ENCODE measurements at places on chromosomes 2 and 18.

GRCh38 chr18:79571211-79572092 lies 108.2 kb upstream of the CTDP1 start:
- no peak for DNase-seq

- DNase-seq: no peak
These were observed 432.7 kb upstream of the ID2 start for GRCh38 chr2:8249141-8249540.

GRCh38 chr2:84217456-84217855 lies 241.6 kb downstream of the SUCLG1 start:
- DNase-seq: no peak

GRCh38 chr2:178229927-178230326 lies 35.6 kb downstream of the OSBPL6 start:
- no peak for DNase-seq

DNA sequence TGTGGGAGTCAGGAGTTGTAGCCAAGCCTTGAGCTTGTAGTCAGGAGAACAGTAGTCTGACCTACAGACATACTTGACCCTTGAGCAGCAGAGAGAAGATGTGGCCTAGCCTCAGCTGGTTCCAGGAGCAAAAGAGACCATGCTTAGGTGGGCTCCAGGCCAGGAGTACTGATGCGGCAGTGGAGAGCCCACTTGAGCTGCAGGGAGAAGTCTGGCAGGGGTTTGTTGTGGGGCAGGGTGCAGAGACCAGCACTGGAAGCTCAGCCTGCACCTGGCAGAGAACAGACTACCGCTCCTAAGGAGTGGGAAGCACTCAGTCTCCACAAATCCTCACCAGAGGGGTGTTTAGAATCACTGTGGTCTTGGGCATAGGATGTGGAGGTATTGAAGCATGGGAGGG lies 197.9 kb downstream of the TPGS2 start:
- DNase-seq: no peak

GRCh38 chr2:181066333-181066732 lies 85.9 kb downstream of the UBE2E3 start:
- no peak for DNase-seq

GRCh38 chr2:63555931-63556330 lies 32.3 kb downstream of the WDPCP start:
- DNase-seq: no peak

- DNase-seq: no peak
These were observed 174.1 kb upstream of the ZFP36L2 start for GRCh38 chr2:43400508-43400907.

DNA sequence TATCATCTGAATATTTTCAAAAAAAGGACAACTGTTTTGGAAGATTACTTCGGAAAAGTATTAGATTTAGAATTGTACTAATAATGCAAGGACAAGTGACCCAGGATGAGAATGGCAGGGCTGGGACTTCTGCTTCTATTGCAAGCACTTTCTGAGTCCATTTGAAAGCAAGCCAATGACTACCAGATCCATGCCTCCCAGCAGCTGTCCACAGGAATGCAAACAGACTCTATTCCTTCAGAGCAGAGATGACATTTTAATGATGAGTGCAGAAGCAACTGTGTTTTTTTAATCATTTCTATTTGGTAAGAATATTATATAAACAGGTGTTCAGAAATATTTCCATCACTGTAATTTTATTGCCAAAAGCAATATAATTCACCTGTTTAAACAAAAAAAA lies 456.7 kb downstream of the SOX11 start:
- no peak for DNase-seq

DNA sequence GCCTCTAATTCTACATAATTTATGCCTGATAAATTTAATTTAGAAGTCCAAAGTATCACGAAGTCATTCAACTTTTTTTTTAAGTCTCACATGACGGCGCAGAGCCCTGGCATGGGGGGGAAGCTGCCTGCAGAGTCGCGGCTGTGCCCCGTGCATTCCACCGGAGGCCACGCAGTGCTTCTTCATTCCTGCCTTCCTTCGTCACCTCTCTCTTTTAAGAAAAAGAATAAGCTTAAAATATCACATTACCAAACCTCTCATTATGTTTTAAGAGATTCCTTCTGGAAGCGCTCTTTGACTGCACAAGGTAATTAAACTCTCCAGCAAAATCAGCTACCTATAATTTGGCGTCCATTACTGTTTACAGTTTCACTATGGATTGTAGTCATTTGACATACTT lies 20.3 kb upstream of the KIDINS220 start:
- DNase-seq: no peak

GRCh38 chr2:65746931-65747675 lies 314.7 kb upstream of the SPRED2 start:
- DNase-seq: no peak

GRCh38 chr2:71678874-71679273 lies 225.5 kb downstream of the DYSF start:
- DNase-seq: no peak

DNA sequence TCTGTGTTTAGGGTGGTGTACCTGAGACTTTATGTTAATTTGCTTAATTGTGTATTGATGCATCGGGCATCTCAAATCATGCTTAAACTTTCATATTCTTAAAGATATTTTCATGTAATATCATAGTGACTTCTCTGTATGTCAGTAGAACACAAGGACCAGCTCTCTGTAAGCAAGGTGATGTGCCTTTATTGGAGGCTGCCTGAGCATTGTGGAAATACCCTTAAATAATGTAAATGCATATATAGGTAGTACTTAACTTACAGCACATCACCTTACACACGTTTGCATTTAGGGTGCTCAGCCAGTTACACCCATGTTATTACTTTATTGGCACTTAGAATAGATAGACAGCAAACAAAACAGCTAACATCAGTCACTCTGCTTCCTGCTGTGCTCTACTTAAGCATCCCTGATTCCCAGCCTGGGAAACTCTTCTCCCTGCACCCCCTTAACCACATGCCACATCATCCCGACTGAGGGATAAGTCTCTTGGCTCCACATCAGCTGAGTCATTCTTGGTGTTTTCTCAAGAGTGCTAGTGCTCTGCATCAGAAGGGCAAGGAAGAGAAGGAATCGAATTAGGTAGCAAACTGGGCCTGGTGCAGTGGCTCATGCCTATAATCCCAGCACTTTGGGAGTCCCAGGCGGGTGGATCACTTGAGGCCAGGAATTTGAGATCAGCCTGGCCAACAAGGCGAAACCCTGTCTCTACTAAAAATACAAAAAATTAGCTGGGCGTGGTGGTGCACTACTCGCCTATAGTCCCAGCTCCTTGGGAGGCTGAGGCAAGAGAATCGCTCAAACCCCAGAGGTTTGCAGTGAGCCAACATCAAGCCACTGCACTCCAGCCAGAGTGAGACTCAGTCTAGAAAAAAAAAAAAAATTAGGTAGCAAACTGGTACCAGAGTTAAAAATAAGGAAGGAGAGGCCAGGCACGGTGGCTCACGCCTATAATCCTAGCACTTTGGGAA lies 108.7 kb downstream of the MAP3K20 start:
- DNase-seq: no peak

DNA sequence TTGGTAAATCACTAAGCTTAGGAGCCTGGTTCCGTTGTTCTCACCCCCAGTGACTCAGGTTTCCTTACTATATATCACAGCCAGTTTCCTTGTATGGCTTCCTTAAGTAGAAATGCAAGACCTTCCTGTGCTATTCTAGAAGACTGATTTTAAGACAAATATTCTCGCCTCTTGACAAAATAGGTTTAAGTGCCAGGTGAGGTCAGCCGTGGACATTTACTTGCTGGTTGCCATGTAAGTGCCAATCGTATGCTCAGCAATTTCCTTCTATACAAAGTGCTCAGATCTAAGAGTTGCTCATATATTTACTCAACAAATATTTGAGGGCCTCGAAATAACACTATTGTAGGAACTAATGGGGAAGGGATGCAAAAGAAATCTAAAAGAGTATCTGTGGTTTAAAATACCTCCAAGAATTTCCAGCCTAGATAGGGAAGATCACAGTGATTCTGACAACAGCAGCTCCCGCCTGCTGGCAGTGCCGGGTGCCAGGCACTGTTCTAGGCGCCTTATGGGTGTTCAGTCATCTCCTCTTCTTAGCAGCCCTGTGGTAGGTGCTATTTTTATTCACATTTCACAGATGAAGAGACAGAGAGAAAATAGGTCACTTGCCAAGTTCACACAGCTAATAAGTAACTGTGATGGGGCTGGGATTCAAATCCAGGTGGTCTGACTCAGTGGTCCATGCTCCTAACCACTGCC lies 95.3 kb upstream of the B3GNT7 start:
- DNase-seq: peak; percentile 10

DNA sequence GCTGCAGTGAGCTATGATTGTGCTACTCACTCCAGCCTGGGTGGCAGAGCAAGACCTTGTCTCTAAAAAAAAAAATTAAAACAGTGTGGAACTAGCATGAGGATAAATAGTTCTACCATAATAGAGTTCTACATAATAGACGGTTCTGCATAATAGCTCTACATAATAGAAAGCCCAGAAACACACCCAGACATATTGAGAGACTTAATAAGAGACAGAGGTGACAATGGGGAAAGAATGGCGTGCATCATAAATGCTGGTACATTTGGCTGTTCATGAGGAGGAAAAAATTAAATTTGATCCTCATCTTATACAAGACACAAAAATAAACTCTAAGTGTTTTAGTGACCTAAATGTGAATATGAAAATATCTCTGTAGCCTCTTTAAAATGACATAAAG lies 58.5 kb downstream of the PTRHD1 start:
- DNase-seq: no peak

DNA sequence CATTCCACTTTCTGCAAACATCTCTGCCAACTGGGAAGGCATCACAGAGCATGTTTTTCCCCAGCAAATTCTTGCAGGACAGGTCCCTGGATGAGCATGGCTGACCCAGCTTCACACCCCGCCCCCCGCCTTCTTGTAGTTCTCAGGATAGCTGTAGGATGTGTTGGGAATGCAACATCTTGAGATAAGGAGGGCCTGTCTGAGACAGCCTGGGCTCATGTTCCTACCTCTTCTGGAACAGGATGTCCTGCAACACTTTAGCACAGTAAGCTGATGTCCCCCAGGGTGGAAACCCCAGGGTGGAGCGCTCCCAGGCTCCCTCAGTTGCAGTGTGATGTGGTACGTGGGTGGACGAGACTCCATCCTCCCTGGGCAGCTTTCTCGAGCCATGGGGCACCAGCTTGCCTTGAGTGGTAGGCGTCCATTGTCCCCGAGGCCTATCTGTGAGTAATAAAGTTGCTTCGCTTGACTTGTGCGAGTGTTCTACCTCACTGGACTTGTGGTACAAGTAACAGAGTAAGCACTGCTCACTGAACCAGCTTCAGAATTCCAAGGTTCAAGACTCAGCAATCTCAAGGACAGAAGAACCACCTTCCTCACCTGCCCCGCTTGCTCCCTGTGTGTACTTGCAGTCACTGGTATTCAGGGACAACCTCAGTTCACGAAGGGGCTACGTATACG lies 48.6 kb downstream of the EMX1 start:
- no peak for DNase-seq

GRCh38 chr2:226211439-226211838 lies 588.2 kb downstream of the IRS1 start:
- no peak for DNase-seq

GRCh38 chr18:2897448-2898185 lies 50.8 kb downstream of the EMILIN2 start:
- DNase-seq: no peak

GRCh38 chr2:109695290-109695689 lies 81.1 kb downstream of the SOWAHC start:
- DNase-seq: no peak

DNA sequence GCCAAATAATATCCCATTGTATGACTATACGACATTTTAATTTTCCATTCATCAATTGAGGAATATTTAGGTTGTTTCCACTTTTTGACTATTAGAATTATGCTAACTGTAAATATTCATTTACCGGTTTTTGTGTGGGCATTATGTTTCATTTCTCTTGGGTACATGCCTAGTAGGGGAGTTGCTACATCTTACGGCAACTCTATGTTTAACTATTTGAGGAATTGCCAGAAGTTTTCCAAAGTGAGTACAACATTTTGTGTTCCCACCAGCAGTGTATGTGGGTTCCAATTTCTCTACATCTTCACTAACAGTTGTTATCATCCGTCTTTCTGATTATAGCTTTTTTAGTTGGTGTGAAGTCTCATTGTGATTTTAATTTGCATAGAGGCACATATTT lies 1.6 kb upstream of the KDSR start:
- no peak for DNase-seq

DNA sequence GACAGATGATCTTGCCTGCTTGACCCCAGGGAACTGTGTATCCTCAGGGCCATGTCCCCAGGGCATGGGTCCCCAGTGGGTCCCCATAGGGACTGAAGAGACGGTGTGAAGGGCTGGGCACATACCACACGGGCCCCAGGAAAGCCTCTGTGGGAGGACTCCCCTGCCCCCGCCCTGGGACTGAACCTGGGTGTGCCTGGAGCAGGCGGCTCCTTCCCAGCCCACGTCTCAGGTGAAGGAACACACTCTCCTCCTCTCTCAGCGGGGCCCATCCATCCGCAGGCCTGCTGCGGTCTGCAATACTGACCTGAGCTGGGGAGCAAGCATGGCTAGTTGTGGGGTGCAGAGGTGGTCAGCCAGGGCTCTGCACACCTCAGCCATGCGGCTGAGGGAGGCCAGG lies 45.2 kb downstream of the KIF1A start:
- no peak for DNase-seq

DNA sequence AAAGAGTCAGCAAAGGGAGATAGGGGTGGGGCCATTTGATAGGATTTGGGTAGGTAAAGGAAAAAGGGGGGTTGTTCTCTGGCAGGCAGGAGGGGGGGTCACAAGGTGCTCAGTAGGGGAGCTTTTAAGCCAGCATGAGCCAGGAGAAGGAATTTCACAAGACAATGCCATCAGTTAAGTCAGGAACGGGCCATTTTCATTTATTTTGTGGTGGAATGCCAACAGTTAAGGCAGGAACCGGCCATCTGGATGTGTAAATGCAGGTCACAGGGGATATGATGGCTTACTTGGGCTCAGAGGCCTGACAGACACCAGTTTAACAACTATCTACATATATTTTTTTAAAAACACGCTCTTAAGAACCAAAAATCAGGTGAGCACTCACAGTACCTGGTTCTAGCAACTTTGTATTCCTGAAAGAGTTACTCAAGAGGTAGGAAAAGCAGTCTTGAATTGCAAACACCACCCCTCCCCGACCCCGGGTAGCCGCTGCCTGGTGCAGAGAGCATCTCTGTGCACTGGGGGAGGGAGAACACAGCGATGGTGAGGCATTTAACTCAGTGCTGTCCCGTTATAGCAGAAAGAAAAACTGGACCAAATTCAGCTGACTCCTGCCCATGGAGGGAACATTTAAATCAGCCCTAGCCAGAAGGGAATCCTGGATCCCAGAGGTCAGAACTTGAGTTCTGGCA lies 414.5 kb upstream of the KLHL29 start:
- no peak for DNase-seq

DNA sequence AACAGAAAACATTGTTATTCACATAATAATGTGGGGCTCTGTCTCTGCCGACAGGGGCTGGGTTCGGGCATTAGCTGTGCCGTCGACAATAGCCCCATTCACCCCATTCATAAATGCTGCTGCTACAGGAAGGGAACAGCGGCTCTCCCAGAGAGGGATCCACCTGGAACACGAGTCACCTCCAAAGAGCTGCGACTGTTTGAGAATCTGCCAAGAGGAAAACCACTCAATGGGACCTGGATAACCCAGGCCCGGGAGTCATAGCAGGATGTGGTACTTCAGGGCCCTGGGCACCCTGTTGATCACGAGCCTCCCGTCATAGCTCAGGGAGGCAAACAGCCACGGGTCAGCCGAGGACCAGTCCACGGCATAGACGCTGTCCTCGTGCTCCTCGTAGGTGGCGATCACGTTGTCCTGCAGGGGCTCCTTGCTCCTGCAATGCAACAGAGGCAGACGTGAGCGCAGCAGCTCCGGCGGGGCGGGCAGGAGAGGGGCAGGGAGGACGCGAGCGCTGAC lies 188.5 kb downstream of the EIPR1 start:
- no peak for DNase-seq

Measured in urinary bladder (tissue), 4 donors.